ENCODE measurements at places on chromosomes 12 and 14.

GRCh38 chr14:25042362-25043299 is 7.3 kb downstream of the STXBP6 start:
- DNase-seq = no peak

- no peak for DNase-seq
Measured at GRCh38 chr12:9880532-9881078, 684 bp upstream of the KLRF2 start.

DNA sequence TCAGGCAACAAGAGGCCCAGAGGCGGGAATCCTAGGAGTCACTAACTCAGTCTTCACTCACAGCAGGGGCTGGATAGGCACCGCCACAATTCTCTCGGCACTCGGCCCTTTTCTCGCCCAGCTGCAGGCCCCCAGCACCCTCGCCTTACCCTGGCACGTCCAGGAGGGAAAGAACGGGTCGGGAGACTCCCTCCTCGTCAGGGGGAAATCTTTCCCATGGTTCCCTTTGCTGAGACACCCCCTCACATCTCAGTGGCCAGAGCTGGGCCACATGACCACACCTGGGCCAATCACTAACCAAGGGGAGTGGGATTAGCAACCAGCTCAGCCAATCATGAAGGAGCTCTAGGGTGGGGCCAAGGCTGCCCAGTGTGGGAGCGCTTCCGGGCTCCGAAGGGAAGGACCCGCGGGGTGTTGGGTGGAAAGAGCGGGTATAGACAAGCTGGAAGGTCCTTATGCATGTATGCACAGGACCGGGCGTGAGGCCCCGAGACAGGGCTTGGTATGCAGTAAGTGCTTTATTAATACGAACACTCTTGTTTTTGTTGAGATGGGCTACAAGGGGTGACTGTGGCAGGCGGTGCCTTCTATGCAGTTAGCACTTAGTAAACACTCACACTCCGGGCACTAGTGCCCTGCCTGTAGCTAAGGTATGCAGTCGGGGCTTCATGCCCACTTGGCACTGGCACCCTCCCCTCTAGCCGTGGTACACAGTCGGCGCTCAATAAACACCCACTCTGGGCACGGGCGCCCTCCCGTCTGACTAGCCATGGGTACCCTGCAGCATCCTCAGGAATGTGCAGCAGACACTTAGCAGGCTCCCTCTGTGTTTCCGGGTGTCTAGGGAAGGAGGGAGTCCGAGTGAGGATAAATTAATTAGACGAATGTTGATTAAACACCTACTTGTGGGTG is 40.3 kb downstream of the ADGRD1 start:
- no peak for DNase-seq

GRCh38 chr12:7373226-7373625 is 69.4 kb downstream of the ACSM4 start:
- DNase-seq = no peak

GRCh38 chr12:132404435-132404855 is 75.1 kb upstream of the GALNT9 start:
- no peak for DNase-seq

DNA sequence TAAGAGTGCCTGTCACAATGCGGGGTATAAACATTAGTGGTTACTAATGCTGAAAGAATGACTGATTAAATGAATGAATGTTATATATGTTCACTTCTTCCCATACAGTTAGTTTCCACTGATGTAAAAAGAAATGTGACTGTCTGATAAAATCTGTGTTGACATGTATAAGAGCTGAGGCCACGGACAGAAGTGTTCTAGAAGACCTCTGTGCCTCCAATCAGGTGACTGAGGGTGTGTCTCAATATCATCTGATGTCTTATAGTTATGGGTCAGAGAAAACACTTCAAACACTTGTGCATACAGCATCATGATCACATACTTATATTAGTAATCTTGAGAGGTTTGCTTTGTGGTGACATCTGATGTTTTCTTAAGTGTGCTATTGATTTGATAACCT is 183.4 kb downstream of the TTC7B start:
- DNase-seq = no peak

- no peak for DNase-seq
Measured at GRCh38 chr12:127811988-127812387, 455.0 kb upstream of the TMEM132C start.

DNA sequence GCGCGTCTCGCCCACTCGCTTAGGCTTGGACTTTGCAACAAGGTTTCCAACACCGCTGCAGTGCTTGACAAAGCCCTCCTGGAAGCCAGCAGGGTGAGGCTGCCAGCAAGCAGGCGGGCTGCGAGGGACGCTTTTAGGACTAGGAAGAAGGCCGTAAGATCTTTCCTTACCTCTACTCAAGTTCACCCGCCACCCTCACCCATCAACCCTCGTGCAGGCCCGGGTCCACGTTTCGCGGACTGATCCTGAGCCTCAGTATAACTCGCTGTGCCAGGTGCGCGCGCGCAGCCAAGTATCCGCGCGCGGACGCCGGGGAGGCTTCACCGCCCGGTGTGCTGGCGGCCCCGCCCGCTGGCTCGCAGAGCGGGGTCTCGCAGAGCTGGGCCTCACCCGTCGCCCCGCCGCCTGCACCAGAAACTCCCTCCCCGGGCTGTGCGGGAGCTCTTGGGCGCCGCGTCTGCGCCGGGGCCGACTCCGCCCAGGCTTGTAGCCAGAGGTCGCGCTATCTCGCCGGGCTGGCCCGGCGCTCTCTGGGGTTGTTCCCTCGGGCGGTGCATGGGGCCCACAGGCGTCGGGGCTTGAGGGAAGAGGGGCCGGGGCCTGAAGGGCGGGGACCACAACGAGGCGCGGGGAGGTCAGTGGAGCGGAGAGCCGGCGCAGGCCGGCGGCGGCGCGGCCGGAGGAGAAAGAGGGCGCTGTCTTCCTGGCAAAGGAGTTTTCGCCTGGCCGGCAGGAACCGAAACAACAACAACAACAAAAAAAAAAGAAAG is 7.6 kb upstream of the SIX1 start:
- peak; percentile 67 for DNase-seq

GRCh38 chr12:54358191-54358944 is 5.9 kb downstream of the GPR84 start:
- DNase-seq = peak; percentile 45

DNA sequence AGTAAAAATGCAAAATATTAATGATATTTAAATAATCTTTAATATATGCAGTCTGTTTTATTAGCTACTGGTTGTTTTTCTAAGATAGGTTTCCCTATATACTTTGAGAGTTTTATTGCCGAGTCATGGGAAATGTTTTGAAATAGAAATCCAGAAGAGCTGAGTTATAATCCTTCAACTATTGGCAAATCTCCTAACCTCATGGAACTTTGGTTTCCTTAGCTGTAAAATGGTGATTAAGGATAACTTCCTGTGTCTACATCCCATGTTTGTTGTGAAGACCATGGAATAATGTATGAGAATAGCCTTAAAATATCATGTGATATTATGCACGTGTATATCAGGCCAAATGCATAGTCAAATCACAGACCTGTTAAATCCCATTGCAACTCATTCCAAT is 51.0 kb downstream of the UNC79 start:
- DNase-seq = no peak

GRCh38 chr12:69065775-69066174 is 132.8 kb upstream of the CPM start:
- DNase-seq = no peak

- DNase-seq = no peak
Measured at GRCh38 chr12:91250273-91250665, 67.7 kb upstream of the DCN start.

GRCh38 chr12:24246934-24247333 is 297.5 kb upstream of the SOX5 start:
- DNase-seq = no peak

DNA sequence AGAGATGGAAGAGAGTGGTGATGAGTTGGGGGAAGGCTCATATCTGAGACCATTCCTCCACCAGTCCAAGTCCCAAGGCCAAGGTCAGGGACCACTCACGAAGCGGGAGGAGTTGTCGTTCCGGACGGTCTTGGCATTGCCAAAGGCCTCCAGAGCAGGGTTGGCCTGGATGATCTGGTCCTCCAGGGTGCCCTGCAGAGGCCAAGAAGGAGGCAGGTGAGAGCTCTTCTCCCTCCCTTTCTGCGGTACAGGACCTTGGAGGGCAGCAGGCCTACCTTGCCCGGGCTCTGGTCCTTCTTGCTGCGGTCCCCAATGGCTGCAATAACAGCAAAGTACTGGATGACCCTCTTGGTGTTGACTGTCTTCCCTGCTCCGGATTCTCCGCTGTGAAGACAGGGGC is 4.0 kb downstream of the MYH7 start:
- DNase-seq = no peak

DNA sequence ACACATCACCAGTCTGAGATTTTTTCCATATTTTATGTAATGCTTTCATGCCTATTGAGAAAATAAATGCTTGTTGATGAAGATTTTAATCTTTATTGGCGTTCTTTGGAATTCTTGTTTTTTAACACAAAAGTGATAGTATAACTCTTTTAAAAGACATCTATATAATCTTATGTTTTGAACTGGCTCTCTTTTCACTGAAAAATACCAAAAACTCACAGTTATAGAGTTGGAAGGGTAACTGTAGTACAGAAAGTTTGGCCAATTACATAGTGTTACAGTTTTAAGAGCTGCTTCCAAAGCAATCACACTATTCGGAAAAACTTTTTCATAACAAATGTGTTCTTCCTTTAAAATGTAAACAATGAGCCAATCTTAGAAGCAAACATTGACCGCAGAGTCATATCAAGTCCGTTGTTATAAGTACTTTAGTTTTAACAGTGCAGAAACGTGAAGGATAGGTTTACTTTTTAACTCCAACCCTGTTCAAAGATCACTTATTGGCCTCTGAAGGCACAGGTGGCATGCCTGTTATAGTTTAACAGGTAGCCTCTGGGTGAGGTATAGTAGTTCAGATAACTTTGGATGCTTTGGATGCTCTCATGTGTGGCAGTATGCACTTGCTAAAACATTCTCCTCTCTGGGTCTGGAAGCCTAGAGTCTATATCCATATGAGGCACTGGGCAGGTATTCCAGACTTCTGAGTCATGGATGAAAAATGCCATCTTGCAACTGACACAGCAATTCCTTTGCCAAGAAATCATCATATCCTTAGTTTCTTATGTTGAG is 12.1 kb upstream of the NTN4 start:
- no peak for DNase-seq

DNA sequence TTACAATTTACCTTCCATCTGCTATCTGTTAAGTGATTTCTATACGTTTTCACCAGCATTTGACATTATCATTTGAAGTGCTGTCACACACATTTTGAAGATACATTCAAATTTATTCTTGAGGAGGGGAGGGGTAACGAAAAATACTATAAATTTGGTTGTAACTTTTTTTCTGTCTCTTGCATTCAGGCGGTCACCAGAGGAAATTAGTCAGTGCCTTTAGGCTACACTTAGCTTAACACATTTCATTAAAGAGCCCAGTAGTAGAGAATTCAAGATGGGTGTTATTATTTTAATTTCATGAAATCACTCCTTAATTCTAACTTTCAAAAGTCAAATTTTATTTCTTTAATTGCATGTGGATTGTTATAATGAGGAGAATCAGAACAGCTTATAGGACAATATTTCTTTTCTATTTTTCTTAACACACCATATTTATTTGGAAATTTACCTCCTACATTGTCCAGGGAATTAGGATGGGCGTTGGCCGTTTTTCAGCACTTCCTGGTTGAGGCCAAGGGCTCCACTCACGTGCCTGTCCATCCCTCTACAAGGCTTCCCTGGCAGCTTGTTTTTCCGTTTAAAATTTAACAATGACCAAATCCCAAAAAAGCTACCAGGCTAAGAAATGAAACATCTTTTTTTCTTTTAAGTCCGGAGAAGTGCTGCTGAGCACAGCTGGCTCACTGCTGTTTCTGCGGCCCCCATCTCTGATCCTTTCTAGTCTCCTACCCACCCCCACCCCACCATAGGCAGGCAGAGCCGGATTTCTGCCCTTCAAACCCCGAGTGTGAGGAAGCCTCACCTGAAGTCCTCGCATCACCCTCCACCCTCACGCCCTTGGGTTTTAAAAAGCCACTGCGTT is 1.1 kb upstream of the FAR2 start:
- DNase-seq = no peak

GRCh38 chr12:4269279-4269991 is 4.1 kb upstream of the CCND2 start:
- peak; percentile 57 for DNase-seq

DNA sequence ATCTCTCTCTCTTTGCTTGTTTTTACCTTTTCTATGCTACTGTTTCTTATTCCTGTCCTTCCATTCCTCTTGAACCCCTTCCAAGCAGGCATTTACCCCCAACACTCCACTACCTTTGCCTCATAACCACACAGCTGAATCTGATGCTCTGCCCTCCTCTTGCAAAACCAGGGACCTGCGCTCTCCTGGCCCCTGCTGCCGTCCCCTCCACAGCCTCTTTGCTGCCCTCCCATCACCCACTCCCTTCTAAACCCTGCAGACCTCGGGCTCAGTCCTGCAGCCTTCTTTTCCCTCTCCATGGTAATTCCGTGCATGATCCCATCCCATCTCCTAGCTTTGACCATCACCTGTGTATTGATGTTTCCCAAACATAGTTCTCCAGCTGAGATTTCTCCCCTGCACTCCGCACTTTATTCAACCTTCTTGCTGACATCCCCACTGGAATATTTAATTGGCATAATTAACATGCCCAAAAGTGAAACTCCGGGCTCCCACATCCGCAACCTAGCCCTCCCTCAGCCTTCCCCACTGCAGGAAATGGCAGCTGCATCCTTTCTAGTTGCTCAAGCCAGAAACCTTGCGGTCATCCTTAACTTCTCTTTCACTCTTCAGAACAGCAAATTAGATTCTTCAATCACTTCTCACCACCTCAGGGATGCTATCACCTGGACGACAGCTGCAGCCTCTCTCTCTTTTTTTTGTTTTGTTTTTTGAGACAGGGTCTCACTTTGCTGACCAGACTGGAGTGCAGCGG is 16.0 kb downstream of the FIGNL2 start:
- no peak for DNase-seq

DNA sequence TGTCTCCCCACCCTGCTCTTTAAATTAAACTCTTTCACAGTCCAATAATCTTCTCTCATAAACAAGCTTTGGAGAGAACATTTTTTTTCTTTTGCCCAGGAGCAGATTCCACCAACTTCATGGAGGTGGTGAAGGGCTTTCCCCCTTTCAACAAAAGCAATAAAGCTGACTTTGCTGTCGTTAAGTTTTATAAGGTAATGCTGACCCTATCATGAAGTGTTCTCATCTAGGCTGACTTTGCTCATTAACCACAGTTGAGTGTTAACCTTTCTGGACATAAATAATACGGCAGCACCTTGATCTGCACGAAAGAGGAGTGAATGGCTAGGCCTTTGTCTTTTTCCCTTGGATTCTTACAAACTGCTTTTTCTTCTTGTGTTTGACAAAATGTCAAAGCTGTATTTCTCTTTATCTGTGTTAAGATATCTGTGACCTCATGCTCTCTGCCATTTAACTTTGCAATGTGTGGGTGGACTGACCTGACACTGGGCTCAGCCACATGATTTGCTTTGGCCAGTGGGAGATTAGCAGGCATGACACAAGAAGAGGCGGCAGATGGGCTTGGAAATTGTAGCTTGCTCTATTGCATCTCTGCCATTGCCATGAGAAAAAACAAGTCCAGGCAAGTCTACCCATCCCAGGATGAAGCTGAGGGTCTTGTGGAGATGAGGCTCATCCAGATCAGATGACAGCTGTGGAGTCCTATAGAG is 470.9 kb upstream of the CCDC196 start:
- DNase-seq = no peak

Measured in GM18507 (cell line).